ENCODE measurements at places on chromosomes 5 and 9.

DNA sequence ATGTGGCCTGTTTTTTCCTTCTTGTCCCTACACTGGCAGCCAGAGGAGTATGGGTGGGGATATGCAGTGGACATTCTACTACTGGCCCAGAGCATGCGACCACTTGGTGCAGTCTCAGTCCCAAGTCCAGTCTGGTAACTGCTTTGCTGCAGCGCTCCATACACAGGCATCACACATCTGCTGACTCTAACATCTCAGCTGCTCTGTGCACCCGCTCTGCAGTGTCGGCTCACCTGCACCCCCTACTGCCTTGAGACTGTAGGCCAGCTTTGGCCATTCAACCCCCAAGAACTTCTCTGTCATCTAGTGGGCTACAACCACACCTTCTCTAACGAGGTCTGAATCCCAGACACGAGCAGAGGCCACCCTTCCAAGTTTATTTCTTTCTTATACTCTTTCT is 46.4 kb upstream of the SLCO6A1 start:
- DNase-seq, result no peak

DNA sequence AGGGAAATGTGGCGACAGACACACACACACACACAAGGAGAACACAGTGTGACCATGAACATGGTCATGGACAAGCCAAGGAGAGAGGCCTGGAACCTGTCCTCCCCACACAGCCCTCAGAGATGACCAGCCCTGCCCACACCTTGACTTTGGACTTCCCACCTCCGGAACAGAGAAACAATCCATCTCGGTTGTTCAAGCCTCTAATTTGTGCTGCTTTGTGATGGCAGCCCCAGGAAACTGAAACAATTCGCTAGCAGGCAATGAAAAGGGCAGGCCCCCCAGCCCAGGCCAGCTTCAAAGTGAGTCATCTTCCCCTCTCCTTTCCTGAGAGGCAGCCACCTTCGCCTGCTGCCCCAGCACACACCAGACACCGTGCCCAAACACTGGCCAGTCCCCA is 47.7 kb downstream of the NSUN2 start:
- DNase-seq, result peak; percentile 38

- no peak for DNase-seq
These were observed 33.3 kb downstream of the MORN5 start for GRCh38 chr9:122192914-122193525.

- no peak for DNase-seq
These were observed 34.1 kb downstream of the SPRY4 start for GRCh38 chr5:142290577-142291299.

DNA sequence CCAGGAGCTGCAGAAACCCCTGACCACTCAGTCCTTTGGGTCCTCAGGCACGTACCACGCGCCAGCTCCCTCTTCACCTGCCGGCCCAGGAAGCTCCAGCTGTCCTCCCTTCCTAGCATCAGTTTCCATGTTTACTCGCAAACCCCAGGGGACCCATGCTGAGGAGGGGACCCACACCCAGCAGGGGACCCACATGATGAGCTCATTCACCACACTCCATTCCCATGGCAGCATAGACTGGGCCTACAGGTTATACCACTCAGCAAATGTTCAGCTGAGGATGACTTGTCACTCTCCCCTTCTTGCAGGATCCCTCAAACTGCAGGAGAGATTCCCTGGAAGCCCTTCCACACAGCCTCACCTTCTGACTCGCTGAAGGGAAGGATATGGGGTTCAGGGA is 73.5 kb upstream of the GALNT10 start:
- DNase-seq, result no peak

GRCh38 chr9:97363661-97364299 is 48.1 kb upstream of the TDRD7 start:
- DNase-seq, result no peak

GRCh38 chr5:178667101-178667500 is 40.3 kb upstream of the CLK4 start:
- no peak for DNase-seq

DNA sequence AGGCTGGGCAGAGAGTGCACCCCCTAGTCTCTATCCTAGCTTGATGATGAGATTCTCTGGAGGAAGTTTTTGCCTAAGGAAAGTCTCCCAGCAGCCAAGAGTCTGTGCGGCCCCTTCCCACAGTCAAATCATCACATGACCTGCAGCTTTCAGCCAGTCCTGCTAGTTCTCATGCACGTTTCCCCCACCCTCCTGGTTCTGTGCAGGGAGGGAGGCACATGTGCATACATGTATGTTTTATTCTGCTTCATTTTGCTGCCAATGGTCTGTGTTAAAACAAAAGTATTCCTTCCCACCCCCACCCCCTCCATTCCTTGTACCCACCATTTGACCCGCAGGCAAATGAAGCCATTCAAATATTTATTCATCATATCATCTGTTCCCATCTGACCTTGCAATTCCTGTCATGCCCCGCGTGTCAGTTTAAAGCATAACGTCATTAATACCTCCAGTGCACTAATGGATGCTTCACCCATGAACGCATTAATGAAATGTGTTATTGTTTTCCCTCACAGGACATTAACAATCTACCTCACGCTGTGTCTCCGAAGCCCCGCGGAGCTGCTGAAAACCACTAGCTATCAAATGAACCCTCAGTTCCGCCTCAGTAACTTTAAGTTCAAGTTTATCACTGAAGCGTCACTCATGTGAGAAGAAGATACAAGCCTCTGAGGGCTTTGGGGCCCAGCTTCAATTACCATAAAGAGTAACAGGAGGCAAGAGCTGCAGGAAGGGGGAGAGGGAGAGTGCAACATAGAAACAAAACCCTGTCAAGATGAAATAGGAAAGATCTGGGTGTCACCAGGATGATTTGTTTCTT is 139.6 kb downstream of the RASEF start:
- no peak for DNase-seq

GRCh38 chr9:124475868-124476690 is 25.8 kb downstream of the ADGRD2 start:
- DNase-seq, result no peak

DNA sequence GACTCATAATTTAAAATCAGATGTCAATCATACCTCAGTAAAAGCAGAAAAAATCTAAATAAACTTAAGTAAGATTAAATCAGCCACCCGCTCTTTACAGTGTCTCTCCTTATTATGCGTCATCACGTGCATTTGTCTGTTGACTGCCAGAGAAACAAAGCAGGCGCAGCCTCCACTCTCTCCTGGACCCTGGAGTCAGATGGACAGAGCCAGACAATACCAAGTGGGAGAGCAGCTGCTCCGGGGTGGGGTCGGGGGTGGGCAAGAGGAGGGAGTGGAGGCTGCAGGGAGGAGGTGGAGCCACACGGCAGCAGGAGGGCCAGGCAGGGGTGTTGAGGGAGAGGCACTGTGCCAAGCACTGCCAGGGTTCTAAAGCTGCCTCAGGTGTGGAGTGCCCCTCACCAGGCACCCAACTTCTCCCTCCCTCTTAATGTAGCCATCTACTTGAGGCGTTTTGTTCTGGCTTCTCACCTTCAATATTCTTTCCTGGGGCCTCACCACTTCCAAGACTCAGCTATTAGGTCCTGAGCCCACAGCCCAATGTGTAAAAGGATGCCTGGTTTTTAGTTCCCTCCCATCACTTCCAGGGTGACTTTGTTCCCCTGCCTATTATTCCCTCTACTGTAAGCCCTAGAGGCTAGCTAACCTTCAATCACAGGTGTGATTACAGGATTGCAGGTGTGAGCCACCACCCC is 96.3 kb downstream of the GLDC start:
- no peak for DNase-seq

- DNase-seq, result no peak
These were observed 163.4 kb downstream of the PJA2 start for GRCh38 chr5:109246395-109246794.

GRCh38 chr9:124180557-124180956 is 77.2 kb upstream of the NEK6 start:
- peak; percentile 29 for DNase-seq

DNA sequence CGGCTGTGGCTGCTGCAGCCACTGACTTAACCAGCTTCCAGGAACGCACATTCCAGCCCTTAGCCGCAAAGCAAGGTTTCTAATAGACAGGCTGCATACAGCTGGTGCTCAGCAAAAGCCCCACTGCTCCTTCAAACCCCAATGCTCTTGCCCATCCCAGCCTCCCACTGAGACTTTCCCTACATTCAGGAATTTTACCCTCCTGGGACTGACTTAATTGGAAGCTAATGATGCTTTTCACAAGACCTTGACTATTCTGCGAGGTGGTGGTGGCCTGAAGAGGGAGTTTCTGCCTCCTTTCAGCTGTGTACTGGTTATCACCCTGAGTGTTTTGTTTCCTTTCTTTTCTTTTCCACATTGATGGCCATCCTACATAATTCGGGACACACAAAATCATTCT is 164.9 kb upstream of the IRX1 start:
- no peak for DNase-seq

- no peak for DNase-seq
These were observed at the start of gene CTXN3 for GRCh38 chr5:127649018-127649439. CTXN3 (plus strand) TSS chr5:127649082; CDS start chr5:127657522, 8,440 bp downstream.

- no peak for DNase-seq
These were observed 4.4 kb downstream of the GDNF start for GRCh38 chr5:37835380-37835973.

DNA sequence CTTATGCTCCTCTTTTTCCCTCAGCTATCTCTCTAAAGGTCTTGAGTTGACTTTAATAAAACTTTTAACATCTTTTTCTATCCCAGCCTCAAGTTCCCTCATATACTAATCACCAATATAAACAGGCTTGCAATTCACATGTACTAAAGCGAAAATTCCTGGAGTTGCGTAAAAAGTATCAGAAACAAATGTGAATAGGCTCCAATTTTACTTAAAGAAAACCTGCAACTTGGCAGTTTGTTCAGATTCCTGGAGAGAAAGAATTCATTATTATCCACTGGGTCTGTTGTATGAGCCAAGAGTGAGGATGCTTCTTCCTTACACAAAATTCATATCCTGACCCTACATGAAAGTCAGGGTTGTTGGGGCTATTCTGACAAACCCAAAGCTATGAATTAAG is 384.2 kb downstream of the DTWD2 start:
- DNase-seq, result no peak

GRCh38 chr5:120361941-120362340 is 102.2 kb upstream of the PRR16 start:
- DNase-seq, result no peak

GRCh38 chr9:83235526-83235925 is 172.6 kb upstream of the RASEF start:
- no peak for DNase-seq

DNA sequence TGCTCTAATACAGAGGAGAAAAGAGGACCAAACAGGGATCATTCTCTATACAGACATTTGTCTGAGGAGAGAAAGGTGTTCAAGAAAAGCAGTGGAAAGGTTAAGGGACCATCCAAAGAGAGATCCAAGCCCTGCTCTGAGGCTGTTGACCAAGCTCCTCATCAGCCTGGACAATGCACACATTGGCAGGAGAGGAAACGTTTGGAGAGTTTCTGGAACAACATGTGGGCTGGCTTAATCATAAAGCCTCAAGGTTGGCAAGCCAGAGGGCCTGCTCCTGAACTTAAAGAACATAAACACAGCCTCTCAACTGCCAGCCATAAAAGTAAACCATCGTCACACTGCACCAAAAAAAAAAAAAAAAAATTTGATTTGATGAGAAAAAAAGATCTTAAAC is 184.4 kb upstream of the SLC12A2 start:
- DNase-seq, result no peak

GRCh38 chr5:56323505-56323904 is 90.4 kb upstream of the ANKRD55 start:
- no peak for DNase-seq

GRCh38 chr5:58294598-58295305 is 165.1 kb downstream of the PLK2 start:
- no peak for DNase-seq

GRCh38 chr5:51997949-51998348 is 614.7 kb downstream of the ISL1 start:
- no peak for DNase-seq

DNA sequence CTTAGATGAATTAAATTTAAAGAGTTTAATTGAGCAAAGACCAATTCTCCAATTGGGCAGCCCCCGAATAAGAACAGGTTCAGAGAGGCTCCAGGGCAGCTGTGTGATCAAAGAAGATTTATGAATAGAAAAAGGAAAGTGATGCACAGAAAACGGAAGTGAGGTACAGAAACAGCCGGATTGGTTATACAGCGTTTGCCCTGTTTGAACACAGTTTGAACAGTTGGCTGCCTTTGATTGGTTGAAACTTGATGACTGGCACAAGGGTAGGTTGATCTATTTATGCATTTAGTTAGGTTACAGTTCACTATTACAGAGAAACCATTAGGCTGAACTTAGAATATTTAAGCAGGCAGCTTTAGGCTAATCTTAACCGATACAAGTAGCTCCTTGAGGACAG is 29.5 kb downstream of the NIM1K start:
- DNase-seq, result no peak

- DNase-seq, result no peak
These were observed 405.3 kb upstream of the CLINT1 start for GRCh38 chr5:158264264-158264663.

GRCh38 chr5:33563983-33564908 is 123.5 kb downstream of the TARS1 start:
- no peak for DNase-seq

DNA sequence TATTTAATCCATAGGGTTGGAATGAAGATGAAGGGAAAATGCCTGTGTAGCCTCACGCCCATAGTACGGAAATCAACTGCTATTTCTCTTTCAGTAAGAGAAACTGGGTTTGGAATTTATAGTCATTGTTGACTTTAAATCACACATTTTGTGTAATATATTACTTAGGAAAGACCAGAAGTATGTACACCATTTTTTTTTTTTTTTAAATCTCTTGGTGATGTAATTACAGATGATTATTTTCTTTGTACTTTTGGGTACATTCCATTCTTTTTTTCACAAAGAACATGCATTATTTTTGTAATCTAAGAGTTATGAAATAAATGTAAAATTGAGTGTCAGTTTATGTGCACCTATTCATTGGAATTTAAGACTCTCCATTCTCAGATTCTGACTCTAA is 45.7 kb downstream of the POC5 start:
- no peak for DNase-seq

- DNase-seq, result no peak
These were observed 105.3 kb downstream of the ARRDC3 start for GRCh38 chr5:91277840-91278239.

DNA sequence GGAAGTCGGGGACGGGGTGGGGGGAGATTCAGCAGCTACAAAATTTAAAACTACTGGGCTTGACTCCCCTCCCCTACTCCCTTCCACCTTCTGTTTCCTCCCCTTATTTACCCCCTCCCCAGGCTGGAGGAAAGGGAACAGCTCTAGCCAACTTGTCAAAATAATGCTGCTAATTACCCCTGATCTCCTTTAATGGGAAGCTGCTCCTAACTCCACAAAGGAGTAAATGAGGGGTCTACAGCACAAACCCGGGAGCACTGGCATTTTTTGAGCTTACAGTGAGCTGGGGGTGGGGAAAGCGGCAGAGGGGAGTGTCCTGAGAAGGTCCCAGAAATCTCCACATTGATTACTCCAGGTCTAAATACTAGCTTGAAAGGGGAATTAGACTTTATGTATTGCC is 3.1 kb downstream of the PTCH1 start:
- no peak for DNase-seq

GRCh38 chr9:79357194-79357593 is 214.6 kb upstream of the TLE4 start:
- DNase-seq, result no peak
